ENCODE measurements at places on chromosomes 13 and 19.

DNA sequence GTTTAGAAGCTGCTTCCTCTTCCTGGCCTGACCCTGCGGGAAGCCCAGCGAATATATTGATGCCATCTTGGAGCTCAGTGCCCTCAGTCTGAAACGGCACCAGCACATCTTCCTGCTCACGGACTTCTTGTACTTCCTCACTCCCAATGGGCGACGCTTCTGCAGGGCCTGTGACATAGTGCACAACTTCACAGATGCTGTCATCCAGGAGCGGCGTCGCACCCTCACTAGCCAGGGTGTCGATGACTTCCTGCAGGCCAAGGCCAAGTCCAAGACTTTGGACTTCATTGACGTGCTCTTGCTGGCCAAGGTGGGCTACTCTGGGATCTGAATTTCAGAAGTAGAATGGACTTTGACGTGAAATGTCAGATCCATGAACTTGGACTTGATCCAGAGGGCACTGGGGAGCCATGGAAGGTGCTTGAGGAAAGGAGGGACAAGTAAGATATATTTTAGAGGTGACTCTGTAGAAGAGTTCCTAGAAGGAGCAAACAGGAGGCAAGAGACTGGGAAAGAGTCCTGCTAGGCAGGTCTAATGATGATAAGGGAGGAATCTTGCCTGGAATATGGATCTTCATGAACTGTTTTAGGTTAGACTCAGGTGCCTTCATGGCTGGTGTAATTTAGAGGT, 38.4 kb upstream of the CYP4F8 start:
- DNase-seq: no peak

GRCh38 chr19:10258080-10258710, 6.2 kb downstream of the MRPL4 start:
- no peak for DNase-seq

DNA sequence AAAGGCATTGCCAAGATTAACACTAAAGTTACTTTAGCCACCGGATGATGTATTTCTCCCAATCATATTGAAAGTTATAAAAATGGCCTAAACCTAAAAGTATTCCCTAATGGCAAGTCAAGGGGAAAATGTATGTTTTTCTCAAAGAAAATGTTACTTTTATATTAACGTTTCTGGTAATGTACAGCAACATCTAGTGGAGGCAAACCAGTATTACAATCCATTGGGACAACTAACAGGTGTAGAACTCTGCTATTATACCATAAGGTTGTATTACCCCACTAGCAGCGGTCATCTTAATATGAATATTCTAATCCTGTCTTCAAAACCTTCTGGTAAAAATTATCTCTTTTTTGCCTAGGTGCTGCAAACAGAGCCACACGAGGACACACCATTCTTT, 69.2 kb downstream of the ZNF100 start:
- DNase-seq: no peak

DNA sequence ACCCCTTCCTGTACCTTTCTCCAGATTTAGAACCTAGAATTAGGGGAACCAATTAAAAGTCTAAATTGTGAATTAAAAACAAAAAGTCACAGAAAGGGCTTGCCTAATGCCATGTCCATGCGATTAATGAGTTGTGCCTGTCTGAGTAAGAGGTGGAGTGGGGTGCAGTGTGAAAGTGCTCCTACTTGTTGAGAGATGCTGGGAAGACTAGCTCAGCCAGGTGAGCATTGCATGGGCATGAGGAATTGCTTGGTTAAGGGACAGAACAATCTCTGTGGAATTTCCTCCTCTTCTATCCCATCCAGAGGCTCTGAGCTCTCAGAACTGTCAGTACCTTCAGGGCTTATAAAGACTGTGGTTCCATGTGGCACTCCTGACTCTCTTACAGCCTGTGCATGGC, 159.0 kb upstream of the UBL3 start:
- no peak for DNase-seq

- no peak for DNase-seq
Measured at GRCh38 chr13:73513751-73514150, 454.9 kb downstream of the KLF5 start.

DNA sequence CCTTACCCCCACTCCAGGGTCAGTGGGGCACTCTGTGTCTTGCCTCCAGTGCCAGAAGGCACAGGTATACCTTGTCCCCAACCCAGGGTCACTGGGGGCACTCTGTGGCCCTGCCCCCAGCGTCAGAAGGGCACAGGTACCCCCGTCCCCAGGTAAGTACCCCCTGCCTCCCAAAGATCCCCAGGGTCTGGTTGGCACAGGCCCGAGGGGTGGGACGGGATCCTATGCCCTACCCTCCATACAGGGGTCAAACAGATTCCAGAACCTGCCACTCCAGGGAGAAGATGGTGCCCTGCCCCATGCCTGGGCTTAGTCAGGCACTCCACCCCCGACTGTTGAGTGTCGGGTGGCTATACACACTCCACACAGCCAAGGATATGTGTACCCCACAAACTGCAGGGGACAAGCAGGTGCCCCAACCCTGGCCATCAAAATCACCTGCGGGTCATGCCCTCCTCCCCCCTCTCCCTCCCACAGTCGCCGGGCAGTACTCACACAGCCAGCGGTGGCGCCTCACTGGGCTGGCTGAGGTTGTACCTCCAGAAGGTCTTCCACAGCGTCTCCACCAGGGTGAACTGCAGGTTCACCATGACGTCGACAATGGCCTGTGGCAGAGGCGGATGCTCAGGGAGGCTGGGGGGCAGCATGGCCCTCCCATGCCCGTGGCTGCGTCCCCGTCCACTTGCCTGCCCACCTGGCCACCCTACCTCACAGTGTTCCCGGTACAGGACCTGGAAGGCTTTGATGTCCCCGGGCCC, 13.8 kb downstream of the DCAF15 start:
- DNase-seq: no peak

DNA sequence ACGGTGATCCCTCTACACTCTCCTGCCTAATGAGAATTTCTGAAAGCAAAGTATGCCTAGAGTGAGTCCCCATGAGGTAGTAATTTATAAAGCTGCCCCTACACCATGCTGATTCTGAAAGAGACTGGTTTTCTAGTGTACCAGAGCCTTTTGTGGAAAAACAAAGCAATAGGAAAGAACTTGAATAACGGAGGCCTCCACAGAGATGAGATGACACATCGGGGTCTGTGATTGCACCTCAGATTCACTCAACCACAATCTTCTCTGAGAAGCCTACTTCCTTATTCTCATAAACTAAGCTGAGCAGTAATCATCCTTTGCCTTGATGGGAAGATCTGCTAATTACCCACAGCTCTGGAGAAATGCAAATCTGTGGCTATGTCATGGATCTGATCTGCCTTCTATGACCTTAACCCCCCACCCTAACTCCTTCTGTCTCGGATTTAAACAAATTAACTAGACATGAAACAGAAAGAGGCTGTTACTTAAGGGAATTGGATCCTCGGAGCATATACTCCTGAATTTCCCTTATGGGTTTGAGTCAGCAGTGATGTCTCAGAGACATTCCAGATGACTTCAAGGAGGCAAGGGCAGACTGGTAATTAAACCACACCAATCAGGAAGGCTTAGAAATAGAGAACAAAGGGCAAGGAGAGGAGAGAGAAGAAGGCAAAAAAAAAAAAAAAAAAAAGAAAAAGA, 128.0 kb downstream of the DCT start:
- DNase-seq: peak; percentile 90

- no peak for DNase-seq
Measured at GRCh38 chr19:12055784-12056183, 3.0 kb upstream of the ZNF878 start.

DNA sequence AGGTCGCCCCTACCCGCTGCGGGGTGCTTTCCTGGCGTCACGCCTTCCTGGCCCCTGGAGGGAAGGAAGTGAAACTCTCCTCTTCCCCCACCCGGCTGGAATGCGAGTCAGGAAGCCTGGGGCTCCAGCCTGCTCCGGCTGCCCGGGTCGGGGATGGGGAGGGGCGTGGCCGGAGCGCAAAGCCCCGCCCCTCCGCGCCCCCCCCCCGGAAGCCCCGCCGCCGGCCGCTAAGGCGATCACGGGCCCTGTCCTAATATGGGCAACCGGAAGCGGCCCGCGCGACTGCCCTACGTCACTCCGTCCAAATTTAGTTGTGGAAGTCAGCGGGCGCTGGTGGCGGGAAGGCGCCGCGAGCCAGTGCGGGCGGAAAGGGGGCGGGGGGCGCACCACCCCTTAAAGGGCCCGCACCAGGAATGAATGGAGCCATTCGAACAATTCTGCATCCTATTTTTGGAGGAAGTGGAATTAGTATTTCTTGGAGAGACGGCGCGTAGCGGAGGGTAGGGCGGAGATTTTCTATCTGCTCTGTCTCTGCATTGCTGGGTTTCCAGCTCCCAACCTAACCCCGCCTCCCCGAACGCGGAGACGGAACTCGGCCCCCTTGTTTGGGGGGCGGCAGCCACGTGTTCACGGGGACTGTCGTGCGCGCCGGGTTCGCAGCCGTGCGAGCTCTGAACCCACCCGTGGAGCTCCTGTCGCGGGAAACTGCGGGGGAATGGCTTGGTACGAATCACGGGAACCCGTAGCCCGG, 1.6 kb downstream of the IER2 start:
- peak; percentile 98 for DNase-seq

DNA sequence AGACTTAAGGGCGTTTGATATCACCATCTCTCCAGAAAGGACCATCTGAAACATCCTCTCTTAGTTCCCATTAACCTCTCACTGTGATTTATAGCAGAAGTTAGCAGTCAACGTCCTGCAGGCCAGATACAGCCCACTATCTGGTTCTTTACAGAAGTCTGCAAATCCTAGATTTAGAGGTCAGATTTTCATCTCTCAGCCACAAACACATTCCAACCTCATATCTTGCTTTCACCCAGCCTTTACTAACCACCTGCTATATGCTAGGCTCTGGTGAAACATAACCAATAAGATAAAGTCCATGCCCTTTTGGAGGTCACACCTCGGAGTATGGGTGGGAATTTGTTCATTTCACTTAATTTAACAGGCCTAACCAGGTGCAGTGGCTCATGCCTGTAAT, 76.8 kb upstream of the CACNA1A start:
- no peak for DNase-seq

- DNase-seq: no peak
Measured at GRCh38 chr19:43662487-43662886, 7.5 kb downstream of the PLAUR start.

DNA sequence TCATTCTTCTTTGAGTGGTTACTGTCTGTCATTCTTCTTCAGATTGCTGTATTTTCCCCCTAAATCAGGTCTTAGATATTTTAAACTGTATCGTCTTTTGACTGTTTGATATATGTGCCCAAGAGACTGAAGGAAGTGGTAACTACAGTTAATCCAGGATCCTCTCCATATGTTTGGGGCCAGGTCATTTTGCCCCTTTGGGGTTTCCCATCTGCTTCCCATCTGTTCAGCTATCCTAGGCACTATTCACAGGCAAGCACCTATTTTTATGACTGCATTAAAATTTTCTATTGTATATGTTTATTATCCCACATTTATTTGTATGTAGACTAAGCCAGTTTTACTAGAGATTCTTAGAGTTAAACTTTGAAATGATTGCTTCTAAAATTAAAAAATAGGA, 244.2 kb downstream of the PCCA start:
- DNase-seq: no peak

DNA sequence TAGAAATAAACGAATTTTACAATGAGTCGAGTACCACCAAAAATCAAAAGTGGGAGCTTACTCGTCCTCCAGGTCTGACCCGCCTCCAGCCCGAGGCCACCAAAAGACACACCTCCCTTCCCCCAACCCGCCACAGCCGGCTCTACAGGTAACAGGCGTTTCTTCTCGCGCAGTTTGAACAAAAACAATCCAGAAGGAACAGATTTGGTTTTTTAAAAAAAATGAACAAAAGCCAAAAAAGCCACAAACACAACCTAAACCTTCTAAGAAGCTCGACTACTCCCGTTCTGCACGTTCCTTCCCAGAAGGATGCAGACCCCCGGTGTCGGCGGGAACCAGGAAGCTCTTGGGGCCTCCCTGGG, 671 bp downstream of the ZDHHC20 start:
- no peak for DNase-seq

- peak; percentile 83 for DNase-seq
Measured at GRCh38 chr19:6739390-6739882, at the start of gene TRIP10. TSS of gene TRIP10 (plus strand) at chr19:6739680. CDS start at chr19:6739762, 82 bp downstream.

GRCh38 chr13:51330791-51331190, 8.7 kb upstream of the SERPINE3 start:
- DNase-seq: peak; percentile 44

DNA sequence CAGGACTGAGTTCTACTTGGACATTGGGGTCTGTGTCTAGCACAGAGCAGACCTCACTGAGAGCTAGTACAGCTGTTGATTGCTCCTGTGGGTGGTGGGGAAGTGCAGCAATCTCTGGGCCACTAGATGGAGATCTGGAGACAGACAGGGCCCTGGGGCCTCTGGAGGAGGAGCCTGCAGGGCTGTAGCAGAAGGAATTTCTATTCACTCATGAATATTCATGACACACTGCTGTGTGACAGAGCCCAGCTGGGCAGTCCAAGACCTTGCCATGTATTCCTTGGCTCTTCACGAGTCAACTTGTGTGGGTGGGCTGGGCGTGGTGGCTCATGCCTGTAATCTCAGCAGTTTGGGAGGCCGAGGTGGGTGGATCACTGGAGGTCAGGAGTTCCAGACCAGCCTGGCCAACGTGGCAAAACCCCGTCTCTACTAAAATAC, 37.5 kb downstream of the SUGP2 start:
- peak; percentile 68 for DNase-seq

DNA sequence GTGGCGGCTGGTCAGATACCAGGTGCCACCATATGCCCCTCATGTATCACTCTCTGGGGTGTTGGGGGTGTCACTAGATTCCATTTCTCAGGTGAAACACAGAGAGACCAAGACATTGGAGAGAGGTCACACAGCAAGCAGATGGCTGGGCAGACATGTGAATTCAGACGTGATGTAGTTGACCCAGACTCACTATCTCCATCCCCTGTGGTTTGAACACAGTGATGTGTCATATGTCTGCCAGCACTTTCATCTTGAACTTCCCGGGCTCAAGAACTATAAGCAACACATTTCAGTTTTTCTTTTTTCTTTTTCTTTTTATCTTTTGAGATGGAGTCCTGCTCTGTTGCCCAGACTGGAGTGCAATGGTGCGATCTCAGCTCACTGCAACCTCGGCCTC, 16.1 kb upstream of the UPF1 start:
- no peak for DNase-seq

DNA sequence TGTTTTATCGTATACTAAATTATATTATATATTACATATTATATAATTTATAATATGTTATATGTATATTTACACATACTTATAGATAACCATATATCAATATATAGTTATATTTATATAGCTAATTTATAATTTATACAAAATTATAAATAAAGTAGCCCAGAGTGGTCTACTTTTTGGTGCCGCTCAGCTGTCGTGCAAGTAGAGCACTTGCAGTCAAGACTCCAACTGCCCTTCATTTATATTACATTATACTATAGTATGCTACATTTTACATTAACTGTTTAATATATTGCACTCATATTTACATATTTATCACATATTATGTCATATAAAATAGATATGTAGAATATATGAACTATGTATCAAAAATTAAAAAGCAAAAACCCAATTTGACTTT, 1124.7 kb upstream of the MIR17HG start:
- no peak for DNase-seq

GRCh38 chr13:84366506-84366905, 484.2 kb upstream of the SLITRK1 start:
- peak; percentile 61 for DNase-seq

- DNase-seq: no peak
Measured at GRCh38 chr19:15701757-15702533, 25.9 kb upstream of the OR10H2 start.
